ENCODE measurements at places on chromosomes 1 and 21. TPM values are rescaled to one million over a fixed set of nuclear protein-coding genes. Genes with fewer than 3 reads are reported as not detected.
A peak's percentile ranks its signal among the peaks of the same experiment; 100 is the strongest.

DNA sequence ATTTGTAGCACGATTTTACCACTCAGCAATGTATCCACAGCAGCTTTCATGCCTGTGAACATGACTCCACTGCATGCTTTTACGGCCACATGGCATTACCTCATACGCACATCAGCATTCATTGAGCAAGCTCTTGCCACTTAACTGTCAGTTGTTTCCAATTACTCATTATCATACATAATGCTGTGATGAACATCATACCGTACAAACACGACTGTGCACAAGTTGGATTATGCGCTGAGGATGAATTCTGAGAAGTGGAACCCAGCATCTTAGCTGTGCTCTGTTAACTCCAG is 9.6 kb downstream of the UMODL1 start:
- no peak overlapping the region for H3K4me3 ChIP-seq
- no peaks in the 10 kb centered on the region for H3K4me1 ChIP-seq
- no peak for DNase-seq
- H3K27me3 ChIP-seq: no peaks in the 10 kb centered on the region
- no peak overlapping the region for H3K27ac ChIP-seq

- no peaks in the 10 kb centered on the region for H3K36me3 ChIP-seq
- H3K27ac ChIP-seq: no peak overlapping the region
- H3K4me1 ChIP-seq: peaks cover 27% of the 10 kb centered on the region
- no peaks in the 10 kb centered on the region for H3K27me3 ChIP-seq
Observed at GRCh38 chr1:41807390-41807789, 111.3 kb downstream of the HIVEP3 start.

GRCh38 chr1:161266202-161266601 is 7.7 kb downstream of the PCP4L1 start:
- H3K4me1 ChIP-seq: no peaks in the 10 kb centered on the region
- H3K27ac ChIP-seq: no peak overlapping the region
- no peak for DNase-seq

DNA sequence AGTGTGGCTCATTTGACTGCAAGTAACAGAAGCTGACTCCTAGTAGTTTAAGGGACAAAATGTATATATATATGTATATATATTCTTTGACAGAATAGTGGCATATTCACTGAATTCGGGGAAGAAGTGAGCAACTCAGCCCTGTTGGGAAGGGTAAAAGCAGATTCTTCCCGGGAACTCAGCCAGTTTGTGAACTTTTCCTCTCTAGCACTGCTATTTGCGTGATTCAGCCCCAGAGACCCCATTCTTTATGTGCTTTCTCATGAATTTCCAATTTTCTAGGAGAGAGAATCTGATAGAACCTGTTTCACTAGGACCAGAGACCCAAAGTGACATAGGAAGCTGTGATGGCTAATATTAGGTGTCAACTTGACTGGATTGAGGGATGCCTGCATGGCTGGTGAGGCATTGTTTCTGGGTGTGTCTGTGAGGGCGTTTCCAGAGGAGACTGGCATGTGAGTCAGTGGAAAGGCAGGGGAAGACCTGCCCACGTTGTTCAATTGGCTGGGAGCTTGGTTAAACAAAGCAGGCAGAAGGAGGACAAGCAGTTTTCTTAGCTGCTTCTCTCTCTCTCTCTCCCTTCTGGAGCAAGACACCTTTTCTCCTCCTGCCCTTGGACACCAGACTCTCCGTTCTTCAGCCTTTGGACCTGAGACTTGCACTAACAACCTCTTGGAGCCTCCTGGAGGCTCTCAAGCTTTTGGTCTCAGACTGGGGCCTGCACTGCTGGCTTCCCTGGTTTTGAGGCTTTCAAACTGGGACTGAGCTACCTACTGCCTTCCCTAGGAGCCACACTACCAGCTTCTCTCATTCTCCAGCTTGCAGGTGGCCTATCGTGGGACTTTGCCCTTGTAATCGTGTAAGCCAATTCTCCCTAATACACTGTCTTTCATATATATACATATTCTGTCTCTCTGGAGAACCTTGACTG is 93.4 kb upstream of the KCNK1 start:
- no peak for DNase-seq
- H3K36me3 ChIP-seq: no peaks in the 10 kb centered on the region
- no peak overlapping the region for H3K27ac ChIP-seq

DNA sequence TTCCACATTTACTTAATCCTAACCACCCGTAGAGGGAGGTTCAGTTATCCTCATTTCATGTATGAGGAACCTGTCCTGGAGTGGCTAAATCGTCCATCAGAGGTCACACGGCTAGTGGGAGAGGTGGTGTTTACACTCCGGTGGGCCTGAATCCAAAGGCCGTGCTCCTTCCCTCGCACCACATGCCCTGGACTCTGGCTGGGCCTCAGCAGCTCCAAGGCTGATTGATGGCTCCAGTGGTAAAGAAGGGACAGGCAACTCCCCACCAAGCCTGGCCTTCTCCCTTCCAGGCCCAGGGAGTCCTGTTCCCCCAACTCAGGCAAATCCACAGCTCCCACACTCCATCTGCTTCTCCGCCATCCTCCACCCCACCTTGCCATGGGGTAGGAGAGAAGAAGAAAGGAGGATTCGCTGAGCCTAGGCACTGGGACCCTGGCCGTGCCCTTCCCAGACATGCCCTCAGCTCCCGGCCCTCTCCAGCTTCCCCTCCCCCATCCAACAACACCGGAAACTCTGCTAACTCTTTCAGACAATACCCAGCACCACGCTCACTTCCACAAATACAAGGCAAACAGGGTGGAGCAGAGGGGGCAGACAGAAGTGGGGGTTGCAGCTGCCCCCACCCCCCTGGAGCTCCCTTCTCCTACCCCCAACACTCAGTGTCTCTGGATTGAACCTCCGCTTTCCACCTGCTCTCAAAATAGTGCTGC is 10.9 kb downstream of the ARHGEF2 start:
- peak overlapping the region; percentile 70 for H3K27ac ChIP-seq
- H3K27me3 ChIP-seq: no peaks in the 10 kb centered on the region
- peaks cover 82% of the 10 kb centered on the region for H3K36me3 ChIP-seq
- DNase-seq: no peak

DNA sequence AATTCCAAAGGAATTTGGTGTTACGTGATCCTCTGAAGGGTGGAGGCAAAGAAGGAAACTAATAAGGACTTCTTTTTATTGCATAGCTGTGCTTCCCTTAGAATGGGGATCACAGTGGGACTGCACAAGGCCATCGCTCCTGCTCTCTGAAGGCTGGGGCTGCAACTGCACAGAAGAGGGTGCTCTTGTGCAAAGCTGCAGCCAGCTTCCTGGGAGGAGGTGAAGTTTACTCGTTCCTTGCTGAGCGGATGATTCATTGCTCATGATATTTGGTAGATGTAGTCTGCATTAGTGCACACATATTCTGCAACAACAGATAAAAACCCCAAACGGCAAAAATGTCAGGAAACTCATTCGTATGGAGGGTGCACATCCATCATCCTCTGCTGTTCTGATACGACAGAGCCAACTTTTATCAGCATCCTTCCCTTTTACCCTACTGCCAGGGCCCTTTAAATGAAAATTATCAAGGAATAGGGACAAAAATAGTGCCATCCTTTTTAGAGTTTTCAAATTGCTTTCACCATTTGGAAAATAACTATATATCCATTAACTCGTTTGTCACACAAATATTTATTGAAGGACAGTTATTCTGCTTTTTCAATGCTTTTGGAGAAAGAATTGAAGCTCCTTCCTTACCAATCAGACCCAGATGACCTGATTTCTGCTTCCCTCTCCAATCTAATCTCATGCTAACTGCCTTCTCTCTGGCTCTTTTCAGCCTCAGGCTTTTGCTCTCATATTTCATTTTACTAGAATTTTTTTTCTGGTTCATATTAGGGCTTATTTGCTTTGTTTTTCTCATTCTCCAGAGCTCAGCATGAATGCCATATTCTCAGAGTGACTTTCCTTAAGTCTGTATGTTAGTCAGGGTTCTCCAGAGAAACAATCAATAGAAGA is 263.6 kb downstream of the DUSP10 start:
- H3K27ac ChIP-seq: no peak overlapping the region
- no peak for DNase-seq
- no peaks in the 10 kb centered on the region for H3K4me1 ChIP-seq
- H3K36me3 ChIP-seq: no peaks in the 10 kb centered on the region
- no peaks in the 10 kb centered on the region for H3K27me3 ChIP-seq

DNA sequence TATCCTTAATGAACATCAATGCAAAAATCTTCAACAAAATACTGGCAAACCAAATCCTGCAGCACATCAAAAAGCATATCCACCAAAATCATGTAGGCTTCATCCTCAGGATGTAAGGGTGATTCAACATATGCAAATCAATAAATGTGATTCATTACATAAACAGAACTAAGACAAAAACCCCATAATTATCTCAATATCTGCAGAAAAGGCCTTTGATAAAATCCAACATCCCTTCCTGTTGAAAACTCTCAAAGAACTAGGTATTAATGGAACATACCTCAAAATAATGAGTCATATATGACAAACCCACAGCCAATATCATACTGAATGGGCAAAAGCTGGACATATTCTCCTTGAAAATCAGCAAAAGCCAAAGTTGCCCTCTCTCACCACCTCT is 54.6 kb upstream of the DEPDC1 start:
- H3K27ac ChIP-seq: no peak overlapping the region
- H3K27me3 ChIP-seq: no peaks in the 10 kb centered on the region
- no peak for DNase-seq
- no peak overlapping the region for H3K4me3 ChIP-seq
- no peaks in the 10 kb centered on the region for H3K4me1 ChIP-seq

DNA sequence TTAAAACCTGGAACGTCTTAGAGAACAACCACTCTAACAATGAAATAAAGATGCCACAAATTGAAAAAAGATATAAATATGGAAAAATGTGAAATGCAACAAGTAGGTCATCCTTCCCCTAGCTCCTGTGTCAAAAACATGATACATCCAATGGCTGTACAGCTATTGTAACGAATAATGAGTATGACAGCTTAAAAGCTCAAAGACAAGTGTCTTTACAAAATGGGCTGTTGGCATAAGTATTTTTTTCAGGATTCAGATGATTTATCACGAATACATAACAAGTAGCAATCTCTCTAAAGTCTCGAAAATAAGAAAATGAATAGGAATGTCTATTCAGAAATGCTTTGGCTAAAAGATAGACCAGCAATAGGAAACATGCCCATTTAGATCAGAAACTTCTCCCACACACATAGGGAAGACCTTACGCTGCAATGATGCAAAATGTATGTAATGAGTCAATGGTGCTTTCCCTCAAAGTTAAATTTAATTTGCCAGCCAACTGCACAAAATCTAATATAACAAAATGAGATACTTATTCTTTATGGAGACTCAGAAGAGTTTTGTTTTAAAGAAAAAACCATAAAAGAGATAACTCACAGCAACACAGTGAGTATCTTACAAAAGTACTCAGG is 8.3 kb downstream of the TGFBR3 start:
- no peaks in the 10 kb centered on the region for H3K27me3 ChIP-seq
- no peaks in the 10 kb centered on the region for H3K36me3 ChIP-seq
- no peak overlapping the region for H3K4me3 ChIP-seq
- H3K4me1 ChIP-seq: peaks cover 22% of the 10 kb centered on the region

The KIAA0040 gene
- total RNA-seq: 44.8 TPM

All from upper lobe of right lung (tissue), 1 donor.